NCI-H1048 (cell line): ENCODE measurements at places on chromosomes 2 and 18.

DNA sequence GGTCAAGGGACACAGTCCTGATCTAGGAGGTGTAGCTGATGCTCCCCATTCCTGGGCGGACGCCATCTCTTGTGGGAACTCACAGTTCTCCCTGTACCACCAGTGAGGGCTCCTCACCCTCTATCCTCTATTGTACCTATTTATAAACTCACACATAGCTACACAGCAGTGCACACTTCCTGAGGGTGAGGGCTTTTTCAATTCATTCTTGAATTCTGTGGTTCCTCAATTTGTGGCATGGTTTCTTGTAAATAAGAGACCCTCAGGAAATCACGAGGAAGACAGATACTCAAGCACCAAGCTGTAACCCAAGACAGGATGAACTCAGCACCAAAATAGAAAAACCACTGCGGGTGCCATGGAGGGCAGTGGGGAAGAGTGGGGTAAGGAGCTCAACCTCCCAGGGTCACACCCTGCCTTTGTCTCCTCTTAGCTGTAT is 245.9 kb upstream of the PXDN start:
- DNase-seq: no peak

DNA sequence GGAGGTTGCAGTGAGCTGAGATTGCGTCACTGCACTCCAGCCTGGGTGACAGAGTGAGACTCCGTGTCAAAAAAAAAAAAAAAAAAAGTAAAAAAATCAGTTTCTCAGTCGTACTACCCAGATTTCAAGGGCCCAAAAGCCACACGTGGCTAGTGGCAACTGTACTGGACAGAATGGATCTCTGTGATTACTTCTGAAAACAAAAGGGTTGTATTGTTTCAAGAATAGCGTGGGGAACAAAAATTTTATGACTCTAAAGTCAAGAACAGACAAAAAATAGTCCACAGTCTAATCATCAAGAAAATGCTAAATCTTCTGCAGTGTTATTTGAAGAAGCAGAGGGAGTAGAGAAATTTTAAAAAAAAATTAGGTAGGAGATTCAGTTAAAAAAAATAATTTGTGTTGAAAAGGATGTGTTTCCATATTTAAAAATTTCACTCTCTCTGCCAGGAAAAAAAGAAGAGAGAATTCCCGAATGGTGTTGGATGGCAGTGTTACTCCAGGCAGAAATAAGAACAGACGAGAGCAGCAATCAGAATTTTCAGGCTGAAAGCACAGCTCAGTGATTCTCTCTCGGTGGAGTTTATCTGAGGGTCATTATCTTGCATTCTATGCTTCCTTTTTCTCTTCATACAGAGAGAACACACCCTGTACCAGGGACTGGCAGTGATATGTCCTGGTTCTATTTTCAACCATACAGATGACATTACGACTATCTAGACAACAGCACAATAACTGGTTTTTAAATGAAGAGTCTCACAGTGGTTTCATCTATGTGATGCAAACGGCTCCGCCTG is 61.8 kb downstream of the CABYR start:
- no peak for DNase-seq

- no peak for DNase-seq
Observed at GRCh38 chr18:54740136-54740846, 88.0 kb upstream of the RAB27B start.

- no peak for DNase-seq
Observed at GRCh38 chr2:70002241-70002899, 40.9 kb upstream of the ASPRV1 start.

DNA sequence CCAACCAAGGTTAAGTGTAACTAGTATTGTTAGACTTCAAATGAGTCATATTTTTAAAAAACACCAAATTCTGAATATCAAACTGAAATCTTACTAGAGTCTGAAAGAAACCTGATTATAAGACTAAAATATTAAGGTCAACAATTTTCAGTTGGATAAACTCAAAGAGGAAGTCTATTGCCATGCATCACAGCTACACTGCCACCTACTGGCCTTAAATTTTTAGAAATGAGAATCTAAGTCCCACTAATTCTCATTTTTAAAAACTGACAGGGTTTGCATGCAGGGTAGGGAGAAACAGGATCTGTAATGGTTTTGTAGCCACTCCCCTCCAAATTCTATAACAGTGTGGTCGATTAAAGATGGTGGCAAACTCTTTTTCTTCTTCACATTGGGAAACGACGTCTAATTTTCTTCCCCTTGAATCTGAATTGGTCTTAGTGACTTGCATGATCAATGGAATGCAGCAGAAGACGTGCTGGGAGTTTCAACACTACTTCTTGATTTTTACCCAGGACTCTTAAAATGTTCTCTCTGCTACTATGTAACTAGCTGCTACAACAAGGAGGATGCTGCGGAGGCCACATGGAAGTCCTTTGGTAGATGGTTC is 176.1 kb upstream of the SESTD1 start:
- peak; percentile 44 for DNase-seq
